Stimulated activated CD4-positive, alpha-beta T cell treated with anti-CD3 and anti-CD28 coated beads, Interleukin-1b, Interleukin-23, amount 100 ng/mL, for 48 hours (primary cell): ENCODE measurements at places on chromosomes 13 and 19.

DNA sequence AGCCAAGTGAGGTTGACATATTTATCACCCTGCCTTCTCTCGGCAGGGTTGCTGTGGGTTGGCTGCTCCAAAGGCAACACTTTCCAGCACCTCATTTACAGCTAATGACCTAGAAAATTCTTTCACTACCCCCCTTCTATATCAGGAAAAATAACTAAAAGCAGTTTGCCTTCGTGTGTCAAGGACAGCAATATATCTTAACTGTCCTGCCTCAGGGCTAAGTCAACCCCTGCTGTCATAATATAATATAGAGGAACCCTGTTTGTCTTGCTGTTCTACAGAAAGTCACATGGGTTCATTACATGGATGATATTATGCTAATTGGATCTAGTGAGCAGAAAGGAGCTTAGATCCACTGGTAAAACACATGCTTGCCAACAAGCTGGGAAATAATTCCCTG, 28.1 kb upstream of the USP12 start:
- no peak for DNase-seq

- DNase-seq = no peak
These were observed 183.9 kb downstream of the LHFPL6 start for GRCh38 chr13:39419068-39419467.

DNA sequence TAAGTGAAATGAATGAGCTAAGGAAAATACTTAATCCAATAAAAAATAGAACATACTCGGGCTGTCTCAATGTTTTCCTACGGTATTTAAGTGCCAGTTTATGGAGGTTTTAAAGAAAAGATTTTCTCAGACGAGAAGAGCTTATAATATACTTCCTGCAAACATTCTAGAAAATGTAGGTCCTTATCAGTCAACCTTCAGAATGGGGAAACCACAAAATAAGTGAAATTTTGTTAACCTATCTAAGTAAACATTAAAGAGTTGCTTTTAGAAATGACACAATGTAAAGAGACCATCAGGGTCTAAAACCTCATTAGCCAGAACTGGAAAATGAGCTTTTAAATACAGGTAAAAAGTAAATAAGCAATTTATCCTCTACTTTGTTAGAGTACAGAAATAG, 12.1 kb downstream of the MIR17HG start:
- no peak for DNase-seq

- DNase-seq = no peak
These were observed 20.8 kb downstream of the C13orf46 start for GRCh38 chr13:113952983-113953520.

DNA sequence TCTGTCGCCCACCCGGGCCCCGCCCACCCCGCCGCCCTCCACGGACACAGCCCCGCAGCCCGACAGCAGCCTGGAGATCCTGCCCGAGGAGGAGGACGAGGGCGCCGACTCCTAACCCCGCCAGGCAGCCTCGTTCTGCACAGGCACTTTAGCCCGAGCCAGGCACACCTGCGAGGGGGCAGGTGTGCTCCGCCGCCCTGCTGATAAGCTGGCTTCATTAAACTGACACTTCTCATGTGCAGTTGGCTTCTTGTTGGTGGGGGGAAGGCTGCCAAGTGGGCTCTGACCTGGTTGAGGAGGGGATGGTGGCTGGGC, 8.2 kb downstream of the IL4I1 start:
- no peak for DNase-seq

- no peak for DNase-seq
These were observed 7.8 kb downstream of the DHX34 start for GRCh38 chr19:47356900-47357299.

- no peak for DNase-seq
These were observed 12.3 kb upstream of the CCDC124 start for GRCh38 chr19:17920527-17920926.

- no peak for DNase-seq
These were observed 34.6 kb downstream of the ATP8A2 start for GRCh38 chr13:25406377-25406776.

- DNase-seq = no peak
These were observed 14.7 kb downstream of the LACC1 start for GRCh38 chr13:43894438-43894837.

DNA sequence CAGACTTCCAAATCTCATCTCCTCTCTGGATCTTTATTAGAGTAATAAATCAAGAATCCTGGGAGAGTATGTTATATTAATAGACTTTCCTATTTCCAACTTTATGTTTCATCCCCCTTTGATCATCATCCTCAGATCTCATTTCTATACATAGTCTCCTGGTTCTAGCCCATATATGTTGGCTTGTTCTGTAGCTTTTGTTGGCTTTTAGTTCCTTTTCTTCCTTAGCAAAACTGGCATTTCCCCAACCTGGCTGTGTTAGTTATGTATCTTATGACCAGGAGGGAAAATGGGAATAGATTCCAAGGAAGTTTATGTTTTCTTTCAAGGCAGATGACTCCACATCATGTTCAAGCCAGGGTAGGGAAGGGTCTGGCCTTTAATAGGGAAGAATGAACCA, 2464.5 kb downstream of the PCDH9 start:
- no peak for DNase-seq

GRCh38 chr13:48816700-48817099, 159.0 kb upstream of the FNDC3A start:
- no peak for DNase-seq

GRCh38 chr19:10602330-10603083, 15.4 kb upstream of the AP1M2 start:
- peak; percentile 89 for DNase-seq

DNA sequence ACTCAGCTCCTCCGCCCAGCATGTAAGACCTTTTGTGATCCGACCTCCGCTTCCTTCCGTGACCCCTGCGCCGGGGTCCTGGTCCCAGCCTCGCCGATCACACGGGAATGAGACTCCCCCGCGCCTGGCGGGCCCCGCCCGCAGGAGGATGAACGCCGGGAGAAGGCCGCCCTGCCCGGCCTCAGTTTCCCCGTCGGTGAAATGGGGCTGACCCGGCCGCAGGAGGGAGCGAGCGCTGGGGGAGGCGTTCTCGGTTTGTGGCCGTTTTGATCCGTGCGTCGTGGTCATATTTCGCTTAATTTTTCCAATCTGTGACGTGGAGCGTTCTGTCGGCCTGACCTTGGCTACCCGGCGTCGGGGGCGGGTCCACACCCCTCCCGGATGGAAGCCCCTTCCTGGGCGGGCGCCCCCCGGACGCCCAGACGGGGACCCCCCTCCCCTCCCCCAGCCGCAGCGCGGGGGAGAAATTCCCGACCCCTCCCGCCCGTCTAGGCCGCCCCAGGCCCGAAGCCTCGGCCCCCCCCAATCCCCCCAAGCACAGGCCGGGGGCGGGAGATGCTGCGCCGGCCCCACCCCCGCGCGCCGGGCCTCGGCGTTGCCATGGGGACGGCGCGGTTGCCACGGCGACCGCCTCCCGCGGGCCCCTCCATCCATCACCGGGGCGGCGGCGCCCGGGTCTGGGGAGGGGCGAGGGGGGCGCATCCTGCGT, 11.1 kb downstream of the PALM start:
- DNase-seq = no peak

- DNase-seq = no peak
These were observed 2.3 kb downstream of the PEG3 start for GRCh38 chr19:56838024-56838908.

- peak; percentile 56 for DNase-seq
These were observed 469 bp downstream of the COX6B2 start for GRCh38 chr19:55353803-55354697.

GRCh38 chr19:51093101-51093500, 10.4 kb upstream of the KLK14 start:
- no peak for DNase-seq

DNA sequence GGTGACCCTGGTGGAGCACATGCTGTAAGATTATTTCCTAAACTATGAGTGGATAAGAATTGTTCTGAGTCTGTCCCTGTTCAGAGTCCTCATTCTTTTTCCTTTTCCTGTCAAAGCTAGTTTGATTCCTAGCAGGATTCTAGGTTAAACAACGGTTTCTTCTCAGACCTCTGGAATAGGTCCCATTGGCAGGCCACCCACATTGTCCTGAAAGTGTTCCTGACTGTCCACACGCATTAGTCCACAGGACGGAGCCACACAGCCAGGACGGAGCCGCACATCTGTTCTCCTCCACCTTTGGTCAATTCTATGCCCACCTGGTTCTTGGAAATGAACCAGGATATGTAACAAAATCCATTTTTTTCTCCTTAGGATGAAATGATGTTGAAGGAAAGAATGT, 46.1 kb downstream of the ANKRD10 start:
- DNase-seq = no peak

DNA sequence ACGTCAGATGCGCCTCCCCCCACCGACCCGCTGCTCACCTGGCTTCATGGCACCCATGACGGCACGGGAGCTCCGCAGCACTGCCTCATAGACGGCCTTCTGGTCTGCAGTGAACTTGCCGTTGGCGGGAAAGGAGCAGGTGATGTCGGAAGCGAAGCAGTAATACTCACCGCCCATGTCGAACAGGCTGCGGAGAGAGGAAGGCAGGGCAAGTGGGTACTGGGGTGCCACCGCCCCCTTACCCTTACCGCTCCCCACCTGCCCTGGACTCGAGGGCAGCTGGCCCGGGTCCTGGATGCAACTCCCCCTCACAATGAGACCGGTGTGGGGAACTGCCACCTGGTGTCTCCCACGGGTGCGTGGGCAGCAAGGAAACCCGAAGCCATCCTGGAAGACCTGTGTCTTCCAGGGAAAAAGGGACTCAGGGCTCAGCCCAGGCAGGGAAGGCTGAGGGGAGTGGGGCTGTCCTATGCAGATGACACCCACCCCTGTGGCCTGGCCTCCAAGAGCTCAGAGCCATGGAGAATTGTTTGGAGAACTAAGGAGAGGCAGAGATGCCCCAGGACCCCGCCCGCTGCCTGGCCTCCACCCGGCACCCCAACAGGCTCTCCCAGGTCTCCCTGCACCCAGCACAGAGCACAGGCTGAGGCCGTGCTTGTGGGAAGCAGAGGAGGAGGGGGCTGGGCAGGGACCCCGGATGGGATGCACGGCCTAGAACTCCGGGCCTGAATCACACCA, 28.3 kb downstream of the CEBPG start:
- no peak for DNase-seq

GRCh38 chr13:112690283-112690929, 568 bp downstream of the ATP11A start:
- peak; percentile 12 for DNase-seq

GRCh38 chr13:37645181-37645740, 46.7 kb upstream of the POSTN start:
- no peak for DNase-seq

- no peak for DNase-seq
These were observed 183.4 kb upstream of the RFC3 start for GRCh38 chr13:33634546-33634982.

DNA sequence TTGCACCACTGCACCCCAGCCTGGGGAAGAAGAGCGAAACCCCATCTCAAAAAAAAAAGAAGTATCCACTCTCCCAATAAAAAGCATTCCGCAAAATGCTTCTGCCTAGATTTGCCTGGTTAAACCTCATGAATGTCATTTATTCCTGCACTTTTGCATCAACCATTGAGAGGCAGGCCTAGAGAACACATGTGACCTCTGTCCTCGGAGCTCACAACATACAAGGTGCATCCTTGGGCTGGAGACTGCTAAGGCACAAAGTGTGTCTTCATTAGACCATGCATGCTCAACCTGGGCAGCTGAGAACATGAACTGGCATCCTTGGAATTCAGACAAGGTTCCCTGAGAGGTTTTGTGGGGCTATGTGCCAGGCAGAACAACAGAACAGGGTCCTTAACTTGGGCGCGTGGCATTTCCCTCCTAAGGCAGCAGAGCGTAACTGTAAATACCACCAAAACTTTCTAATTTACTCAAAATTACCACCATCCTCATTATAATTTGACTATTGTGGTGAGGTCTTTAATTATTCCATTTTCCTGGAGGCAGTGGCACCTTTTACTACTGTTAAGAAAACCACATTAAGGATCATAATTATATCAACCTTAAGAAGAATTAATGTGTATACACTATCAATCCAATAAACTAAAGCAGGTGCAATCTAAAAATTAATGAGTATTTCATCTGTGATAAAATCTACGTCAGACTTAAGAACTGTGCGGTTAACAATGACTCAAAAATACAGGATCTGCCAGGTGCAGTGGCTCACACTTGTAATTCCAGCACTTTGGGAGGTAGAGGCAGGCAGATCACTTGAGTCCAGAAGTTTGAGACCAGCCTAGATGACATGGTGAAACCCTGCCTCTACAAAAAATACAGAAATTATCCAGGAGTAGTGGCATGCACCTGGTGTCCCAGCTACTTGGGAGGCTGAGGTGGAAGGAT, 13.8 kb downstream of the RCBTB1 start:
- no peak for DNase-seq

DNA sequence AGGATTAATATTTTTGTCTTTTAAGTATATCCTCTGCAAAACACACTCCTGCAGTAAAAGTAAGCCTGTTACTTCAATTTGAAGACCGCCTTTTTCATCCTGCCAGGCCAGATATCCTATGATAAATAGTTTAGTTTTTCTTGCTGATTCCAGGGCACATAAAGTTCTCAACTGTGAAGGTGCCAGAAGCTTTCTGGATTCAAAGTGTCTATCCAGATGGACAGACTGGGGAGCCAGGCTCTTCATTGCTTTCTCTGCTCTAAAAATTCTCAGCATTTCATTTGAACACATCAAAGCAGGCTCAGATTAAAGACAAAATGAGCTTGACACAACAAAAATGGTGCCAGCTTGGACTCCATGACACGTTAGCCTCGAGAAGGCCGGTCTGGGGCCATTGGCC, 53.6 kb upstream of the UBL3 start:
- DNase-seq = no peak

GRCh38 chr19:17074634-17075034, 618 bp downstream of the HAUS8 start:
- DNase-seq = peak; percentile 9

DNA sequence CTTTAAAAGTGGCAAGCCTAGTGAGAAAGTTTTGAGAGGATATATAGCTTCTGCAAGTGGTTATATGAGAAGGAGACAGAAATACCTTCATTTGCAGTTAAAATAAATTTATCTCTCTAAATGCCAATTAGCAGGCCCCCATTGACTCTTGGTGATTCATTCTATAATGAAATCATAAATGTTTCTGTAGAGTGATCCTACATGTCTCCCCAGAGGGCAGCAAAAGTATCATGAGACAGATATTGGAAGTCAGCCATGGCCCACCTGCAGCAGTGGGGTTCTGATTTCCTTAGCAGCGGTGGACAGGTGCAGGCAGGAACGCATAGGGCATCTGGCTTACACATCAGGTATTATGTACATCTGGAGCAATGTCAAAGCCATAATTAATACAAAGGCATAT, 385.4 kb upstream of the SLC10A2 start:
- DNase-seq = no peak

GRCh38 chr19:14916848-14917247, 24.4 kb upstream of the OR7C2 start:
- DNase-seq = no peak

- DNase-seq = no peak
These were observed 74.9 kb downstream of the LHFPL6 start for GRCh38 chr13:39527961-39528660.
